ENCODE measurements at places on chromosomes 7 and 10.

DNA sequence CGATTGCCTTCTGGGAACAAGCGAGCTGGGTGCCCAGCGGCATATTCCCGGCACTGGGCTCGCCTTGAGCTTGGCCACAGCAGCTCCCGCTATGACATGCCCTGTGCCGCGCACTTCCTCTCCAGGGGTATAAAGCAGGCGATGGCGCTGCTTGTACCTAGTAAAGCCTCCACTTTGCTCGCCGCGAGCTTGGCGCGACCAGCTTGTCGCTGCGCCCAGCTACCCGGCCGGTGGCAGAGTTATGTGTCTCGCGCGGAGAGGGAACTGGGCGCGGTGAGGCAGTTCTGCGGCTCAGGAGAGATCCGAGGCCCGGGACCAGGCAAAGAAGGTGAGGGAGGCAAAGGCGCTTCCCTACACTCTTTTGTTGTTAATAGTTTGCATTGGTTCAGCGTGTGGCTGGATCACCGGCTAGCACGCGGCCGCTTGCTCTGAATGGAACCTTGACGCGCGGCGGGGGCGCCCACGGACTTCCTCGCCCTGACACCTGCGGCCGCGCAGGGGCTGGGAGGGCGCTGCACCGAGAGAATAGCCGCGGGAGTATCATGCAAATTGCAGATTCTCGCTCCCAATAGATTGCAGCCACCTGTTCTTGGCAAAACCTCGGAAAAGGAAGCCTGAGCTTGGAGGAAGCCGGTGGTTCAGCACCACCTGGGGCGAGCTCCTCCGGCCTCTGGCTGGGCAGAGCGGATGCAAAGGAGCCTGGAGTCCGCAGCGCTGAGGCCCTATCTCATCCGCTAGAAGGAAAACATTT lies 3.0 kb upstream of the BUB3 start:
- DNase-seq, result no peak

DNA sequence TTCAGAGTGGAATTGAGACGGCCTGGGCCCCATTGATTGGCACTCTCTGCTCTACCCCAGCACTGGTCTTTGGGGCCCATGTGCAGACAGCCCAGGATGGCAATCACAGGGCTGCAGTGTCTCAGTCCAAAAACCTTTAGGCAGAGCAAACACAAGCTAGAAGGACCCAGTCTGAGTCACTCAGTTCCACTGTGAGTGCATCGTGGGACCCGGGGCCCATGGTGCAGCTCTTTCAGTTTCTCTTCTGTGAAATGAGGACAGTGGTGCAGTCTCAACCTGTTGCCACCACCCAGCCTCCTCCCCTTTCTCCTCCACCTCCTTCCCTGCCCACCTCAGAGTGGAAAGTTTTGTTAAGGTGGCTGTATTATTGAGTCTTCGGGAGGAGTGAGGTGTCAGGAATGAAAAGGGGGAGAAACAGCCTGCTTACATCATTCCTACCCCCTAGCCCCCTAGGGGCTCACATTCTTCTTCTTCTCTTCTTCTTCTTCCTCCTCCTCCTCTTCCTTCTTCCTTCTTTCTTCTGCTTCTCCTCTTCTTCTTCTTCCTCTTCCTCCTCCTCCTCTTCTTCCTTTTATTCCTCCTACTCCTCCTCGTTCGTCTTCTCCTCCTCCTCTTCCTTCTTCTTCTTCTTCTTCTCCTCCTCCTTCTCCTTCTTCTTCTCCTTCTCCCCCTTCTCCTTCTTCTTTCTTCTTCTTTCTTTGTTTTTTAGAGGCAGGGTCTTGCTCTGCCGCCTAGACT lies 19.5 kb upstream of the CARD11 start:
- DNase-seq, result no peak

DNA sequence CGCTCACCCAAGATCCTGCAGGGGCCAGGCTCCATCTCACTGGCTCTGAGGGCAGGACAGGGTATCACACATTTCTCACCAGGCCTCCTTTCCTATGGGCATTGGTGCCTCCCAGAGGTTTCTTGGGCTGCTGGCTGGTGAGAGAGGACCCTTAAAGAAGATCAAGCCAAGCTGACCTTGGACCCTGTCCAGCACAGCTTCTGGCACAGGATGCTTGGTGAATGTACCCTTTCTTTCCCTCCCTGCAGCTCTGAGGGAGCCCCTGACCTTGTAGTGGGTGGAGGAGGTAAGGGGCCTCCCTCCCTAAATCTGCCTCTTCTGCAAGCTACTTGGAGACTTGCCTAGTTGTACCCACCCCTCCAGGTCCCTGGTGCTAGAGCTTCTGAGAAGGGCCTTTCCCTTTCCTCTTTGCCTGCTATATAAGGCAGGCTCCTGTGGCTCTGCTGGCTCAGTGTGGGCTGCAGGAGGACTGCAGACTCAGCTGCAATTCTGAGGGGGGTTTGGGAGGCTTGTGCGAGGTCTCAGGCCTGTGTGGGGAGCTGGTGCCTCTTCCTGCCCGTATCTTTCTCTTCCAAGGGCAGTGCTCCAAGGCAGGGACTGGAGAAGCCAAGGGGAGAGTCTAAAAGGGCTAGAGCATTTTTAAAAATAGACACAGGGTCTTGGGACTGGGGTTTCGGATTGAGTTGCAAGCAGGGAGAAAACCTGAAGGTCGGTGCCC lies 11.7 kb upstream of the TRIM8 start:
- DNase-seq, result no peak

DNA sequence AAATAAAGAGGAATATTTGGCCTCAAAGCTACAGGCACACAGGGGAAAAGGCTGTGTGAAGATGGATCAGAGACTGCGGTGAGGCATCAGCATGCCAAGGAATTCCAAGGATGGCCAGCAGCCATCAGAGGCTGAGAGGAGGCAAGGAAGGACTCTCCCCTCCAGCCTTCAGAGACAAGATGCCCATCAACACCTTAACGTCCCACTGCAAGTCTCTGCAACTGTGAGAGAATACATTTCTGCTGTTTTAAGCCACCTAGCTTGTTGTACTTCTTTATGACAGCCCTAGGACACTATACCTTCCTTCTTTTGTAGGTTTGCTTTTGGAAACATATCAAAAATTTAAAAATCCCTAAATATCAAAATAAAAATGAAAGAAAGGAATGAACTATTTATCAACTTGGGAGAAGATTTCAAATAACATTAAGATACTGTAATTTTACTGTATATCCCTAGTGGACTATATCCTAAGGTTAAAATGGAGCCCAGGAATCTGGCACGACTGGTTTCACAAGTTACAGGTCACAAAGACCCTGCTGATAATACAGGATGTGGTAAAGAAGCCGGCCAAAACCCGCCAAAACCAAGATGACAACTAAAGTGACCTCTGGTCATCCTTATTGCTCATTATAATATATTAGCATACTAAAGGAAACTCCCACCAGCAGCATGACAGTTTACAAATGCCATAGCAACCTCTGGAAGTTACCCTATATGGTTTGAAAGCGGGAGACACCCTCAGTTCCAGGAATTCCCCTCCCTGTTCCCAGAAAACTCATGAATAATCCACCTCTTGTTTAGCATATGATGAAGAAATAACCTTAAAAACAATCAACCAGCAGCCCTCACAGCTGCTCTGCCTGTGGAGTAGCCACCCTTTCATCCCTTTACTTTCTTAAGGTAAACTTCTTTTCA lies 185.2 kb downstream of the AVL9 start:
- DNase-seq, result peak; percentile 42

DNA sequence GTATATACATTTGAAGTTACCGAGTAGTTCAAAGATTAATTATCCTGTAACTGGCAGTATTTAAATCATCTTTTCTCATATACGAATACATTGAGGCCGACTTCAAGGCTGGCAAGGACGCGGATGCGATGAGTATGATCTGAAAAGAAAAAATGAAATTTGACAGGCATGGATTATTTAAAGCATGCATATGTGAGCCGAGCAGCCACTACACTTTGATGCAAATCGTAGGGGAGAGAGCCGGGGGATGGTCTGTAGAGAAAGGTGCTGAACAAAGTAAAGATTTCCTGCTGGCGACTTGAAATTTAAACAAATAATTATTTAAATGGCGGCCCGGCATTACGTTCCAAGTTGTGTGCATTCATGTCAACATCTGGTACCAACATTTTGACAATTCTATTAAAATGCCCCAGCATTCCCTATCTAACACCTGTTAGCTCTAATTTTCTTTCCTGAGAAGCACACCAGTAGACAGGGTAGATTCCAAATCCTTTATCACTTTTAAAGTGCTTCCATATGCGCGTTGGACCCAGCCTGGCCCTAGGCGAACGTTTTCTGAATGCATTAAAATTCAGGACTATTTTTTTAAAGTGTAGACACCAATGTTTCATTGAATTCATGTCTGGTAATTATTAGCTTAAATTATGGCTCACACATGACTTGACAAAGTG lies 188.7 kb downstream of the EMX2 start:
- DNase-seq, result no peak

GRCh38 chr7:36224934-36225858 lies 72.1 kb downstream of the EEPD1 start:
- DNase-seq, result no peak

DNA sequence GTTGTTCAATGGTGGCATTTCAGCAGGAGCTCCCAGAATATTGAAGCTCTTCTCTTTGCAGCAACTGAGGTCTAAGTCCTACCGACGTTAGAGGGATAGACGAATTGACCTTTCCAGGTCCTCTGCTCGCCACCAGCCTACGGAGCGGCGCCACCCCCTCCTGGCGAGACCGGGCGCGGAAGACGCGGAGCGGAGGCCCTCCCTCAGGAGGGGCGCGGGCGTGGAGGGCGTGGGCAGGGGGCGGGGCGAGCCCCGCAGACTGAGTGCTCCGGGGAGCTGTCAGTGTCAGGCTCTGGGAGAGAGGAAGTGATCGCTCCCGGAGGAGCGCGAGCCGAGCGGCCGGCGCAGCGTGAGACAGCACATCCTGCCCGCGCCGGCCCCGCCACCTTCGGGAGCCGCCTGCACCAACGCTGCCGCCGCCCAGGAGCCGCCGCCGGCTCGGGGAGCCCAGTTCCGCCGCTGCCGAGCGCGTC lies at the start of gene DYNC1I1:
TSS of gene DYNC1I1 (plus strand) at position 257 of the 473 bp plus-strand sequence. CDS start 32,176 bp downstream, outside the sequence.
- DNase-seq, result peak; percentile 62

DNA sequence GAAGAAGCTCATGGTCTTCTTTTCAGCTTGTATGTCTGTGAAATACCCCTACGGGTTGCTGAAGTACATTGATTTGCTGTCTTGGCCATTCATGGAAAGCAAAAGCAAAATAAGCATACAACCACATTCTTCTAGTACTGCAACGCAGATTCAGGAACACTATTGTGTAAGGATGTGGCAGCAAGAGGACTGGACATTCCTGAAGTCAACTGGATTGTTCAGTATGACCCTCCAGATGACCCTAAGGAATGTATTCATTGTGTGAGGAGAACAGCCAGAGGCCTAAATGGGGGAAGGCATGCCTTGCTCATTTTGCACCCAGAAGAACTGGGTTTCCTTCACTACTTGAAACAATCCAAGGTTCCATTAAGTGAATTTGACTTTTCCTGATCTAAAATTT lies 133.4 kb upstream of the ANKRD1 start:
- DNase-seq, result peak; percentile 62

- DNase-seq, result no peak
These were observed 80.6 kb upstream of the KLF6 start for GRCh38 chr10:3865565-3865964.

GRCh38 chr7:126450269-126450671 lies 802.5 kb downstream of the GRM8 start:
- DNase-seq, result no peak

DNA sequence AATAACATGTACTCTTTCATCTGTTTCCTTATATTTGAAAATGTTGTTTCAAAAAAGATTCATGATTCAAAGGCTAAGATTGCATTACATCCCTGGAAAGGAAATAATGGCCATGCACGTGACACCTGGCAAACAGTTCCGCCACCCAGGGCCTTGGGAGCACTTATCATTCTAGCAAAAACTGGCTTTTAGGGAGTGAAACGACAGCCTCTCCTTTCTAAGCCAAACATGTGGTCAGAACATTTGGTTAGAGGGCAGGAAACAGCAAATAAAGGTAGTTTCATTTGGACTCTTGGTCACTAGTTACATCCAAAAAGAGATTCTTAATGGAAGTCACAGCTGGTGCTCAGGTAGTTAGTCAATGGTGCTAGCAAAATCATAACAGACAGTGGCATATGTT lies 83.5 kb downstream of the FAS start:
- no peak for DNase-seq

DNA sequence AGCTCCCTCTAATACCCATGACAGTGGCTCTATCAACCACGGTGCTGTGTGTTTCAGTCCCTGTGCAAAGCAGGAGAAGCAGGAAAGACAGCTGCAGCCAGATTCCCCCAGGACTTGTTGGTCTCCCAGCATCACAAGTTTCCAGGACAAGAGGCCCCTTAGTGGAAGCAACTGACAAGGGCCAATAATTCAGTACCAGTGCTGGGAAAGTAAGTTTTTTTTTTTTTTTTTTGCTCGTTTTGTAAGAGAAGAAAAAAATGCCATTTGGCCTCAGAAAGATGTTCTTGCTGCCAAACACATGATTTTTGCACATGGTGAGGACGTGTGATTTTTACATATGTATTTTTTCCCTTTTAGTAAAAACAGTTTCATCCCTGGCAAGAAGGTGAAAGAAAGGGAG lies 284.2 kb upstream of the ZMIZ1 start:
- DNase-seq, result no peak

DNA sequence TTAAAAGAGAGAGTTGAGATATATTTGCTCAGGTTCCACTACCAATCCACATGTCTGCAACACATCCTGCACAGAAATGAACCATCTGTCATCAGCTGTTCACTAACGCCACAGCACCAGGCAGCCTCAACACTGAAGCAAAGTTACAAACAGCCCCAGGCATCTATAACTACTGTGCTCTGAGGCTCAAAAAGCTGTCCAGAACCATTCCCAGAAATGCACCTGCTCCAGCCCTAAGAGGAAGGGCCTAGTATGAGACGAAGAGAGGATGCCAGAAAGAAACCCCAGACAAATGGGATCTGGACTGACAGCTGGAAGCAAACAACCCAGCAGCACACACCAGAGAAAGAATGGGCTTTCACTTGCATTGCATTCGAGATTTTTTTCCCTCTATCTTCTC lies 159.3 kb downstream of the ELMO1 start:
- DNase-seq, result no peak

DNA sequence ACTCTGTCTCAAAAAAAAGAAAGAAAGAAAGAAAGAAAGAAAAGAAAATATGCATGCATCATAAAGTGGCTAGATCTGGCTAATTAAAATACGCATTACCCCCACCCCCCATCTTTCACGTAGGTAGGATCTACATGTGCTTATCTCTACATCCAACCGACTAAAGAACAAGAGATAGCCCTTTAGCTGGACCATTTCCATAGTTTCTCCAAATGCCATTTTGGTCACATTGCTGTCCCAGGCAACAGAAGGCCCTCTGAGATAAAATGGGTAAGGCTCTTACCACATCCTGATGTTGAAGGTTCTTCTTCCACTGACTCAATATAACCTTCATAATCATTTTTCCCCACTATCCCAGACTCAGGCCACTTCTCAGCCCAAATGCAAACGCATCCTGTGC lies 31.5 kb downstream of the PIK3AP1 start:
- DNase-seq, result no peak

- DNase-seq, result no peak
These were observed 212.6 kb downstream of the CHCHD3 start for GRCh38 chr7:132869166-132869861.

Data from iris pigment epithelial cell (primary cell).